ENCODE measurements at places on chromosomes 2 and 18.

DNA sequence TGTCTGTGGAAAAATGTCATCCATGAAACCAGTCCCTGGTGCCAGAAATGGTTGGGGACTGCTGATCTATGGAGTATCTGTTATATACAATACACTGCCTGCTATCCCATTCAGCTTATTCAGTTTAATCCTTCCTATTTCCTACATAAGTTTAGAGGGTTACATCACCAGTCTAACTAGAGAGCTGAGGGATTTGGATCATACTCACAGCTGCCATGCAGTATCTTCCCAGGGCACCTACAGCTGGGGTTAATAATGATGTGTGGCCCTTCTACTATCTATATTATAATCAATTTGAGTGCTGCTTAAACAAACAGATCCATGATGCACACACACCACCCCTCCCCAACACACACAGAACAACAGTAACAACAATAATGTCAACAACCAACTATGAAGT, 524.0 kb downstream of the LRRTM4 start:
- DNase-seq, result no peak

DNA sequence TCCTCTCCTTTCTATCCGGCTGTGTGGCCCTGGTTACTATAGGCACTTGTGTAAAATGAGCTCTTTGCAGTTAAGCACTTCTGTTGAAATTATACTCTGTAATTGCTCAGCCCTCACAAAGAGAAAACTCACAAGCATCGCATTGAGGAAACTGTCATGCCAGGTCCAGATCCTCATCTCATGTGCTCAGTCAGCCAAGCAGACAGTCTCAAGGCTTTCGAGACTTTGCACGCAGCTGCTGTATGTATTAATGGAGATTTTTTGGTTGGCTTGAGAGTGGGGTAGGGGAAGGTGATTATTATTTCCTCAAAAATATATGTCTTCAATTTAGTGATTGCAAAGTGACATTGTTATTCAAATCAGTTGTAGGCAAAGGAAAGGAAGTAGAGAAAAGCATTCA, 33.0 kb upstream of the PHLPP1 start:
- peak; percentile 25 for DNase-seq

- no peak for DNase-seq
These were observed 10.5 kb downstream of the ANKRD29 start for GRCh38 chr18:23652232-23652631.

- peak; percentile 56 for DNase-seq
These were observed 9.0 kb downstream of the SERTAD2 start for GRCh38 chr2:64644458-64645382.

DNA sequence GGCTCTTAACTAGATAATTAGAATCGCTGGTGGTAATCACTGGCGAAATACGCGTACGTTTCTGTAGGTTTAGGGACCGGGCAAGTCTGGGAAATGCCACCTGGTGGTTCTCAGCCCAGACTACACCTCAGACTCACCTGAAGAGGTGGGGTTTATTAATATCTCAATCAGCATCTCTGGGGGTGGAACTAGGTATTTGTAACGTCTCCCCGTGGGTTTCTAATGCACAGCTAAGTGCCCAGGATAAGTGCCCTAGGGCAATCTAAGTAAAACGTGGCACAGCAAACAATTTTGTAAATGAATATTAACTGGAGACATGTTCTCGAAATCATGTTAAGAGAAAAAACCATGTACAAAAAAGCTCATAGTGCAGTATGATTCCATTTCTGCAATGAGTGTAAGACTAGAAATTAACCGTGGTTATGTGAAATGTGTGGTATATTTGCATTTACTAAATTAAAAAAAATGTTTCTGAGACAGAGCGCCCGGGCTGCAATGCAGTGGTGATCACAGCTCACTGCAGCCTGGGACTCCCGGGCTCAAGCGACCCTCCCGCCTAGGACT, 760 bp upstream of the CNOT11 start:
- DNase-seq, result peak; percentile 64

GRCh38 chr2:161306919-161307318, 1.3 kb upstream of the PSMD14 start:
- no peak for DNase-seq

DNA sequence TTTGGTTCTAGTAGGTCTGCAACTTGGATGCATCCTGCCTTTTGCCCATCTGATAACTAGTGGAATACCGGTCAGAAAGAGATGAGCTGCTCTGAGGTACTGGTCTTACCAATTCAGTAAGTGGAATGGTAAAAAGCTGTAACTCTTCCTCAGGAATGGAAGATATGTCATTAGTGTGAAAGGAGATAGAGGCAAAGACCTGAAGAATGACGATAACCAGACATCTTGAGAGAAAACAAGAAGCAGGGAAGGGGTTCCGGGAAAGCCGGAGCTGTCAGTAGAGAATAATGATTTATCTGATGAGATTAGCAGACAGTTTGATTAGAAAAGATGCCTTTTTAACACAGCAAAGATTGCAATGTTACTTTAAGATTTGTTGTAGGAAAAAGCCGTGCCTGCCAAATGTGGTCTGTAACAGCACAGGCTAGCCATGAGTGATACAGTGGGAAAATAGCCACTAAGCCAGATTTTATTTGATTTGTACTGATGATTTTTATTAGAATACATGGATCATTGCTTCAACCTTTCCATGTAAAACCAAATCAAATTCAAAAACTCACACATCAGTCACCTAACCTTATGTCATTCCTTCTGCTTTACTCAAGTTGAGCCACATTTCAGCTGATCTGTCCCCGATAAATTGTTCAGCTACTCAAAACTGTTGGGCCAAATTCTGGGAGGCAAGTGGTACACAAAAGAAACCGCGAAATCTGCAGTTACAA, 110.0 kb downstream of the TCF4 start:
- no peak for DNase-seq

Data from COR-L47 (cell line).